ENCODE measurements at places on chromosomes 4 and X. TPM values are rescaled to one million over a fixed set of nuclear protein-coding genes. Genes with fewer than 3 reads are reported as not detected.

- DNase-seq, result no peak
Measured at GRCh38 chr4:118923891-118924290, 35.2 kb downstream of the SYNPO2 start.

- no peak for DNase-seq
Measured at GRCh38 chrX:134971926-134972325, 18.9 kb upstream of the SMIM10 start.

GRCh38 chrX:84218726-84219125, 30.7 kb upstream of the RPS6KA6 start:
- no peak for DNase-seq

- DNase-seq, result no peak
Measured at GRCh38 chr4:6027392-6027791, 9.2 kb upstream of the C4orf50 start.

The SLC10A3 gene
- polyA plus RNA-seq, result 21.1 TPM

The DCAF4L1 gene
- 0.21 TPM for polyA plus RNA-seq
